ENCODE measurements at places on chromosomes 11 and 22.

GRCh38 chr22:46774253-46774979 is 12.0 kb downstream of the TBC1D22A start:
- no peak for DNase-seq

GRCh38 chr22:19851291-19852176 is 3.1 kb downstream of the GNB1L start:
- DNase-seq: peak; percentile 57

- peak; percentile 48 for DNase-seq
Observed at GRCh38 chr22:44396727-44397722, 84.3 kb upstream of the SHISAL1 start.

GRCh38 chr22:35966314-35967045 is 62.1 kb downstream of the RBFOX2 start:
- DNase-seq: no peak

DNA sequence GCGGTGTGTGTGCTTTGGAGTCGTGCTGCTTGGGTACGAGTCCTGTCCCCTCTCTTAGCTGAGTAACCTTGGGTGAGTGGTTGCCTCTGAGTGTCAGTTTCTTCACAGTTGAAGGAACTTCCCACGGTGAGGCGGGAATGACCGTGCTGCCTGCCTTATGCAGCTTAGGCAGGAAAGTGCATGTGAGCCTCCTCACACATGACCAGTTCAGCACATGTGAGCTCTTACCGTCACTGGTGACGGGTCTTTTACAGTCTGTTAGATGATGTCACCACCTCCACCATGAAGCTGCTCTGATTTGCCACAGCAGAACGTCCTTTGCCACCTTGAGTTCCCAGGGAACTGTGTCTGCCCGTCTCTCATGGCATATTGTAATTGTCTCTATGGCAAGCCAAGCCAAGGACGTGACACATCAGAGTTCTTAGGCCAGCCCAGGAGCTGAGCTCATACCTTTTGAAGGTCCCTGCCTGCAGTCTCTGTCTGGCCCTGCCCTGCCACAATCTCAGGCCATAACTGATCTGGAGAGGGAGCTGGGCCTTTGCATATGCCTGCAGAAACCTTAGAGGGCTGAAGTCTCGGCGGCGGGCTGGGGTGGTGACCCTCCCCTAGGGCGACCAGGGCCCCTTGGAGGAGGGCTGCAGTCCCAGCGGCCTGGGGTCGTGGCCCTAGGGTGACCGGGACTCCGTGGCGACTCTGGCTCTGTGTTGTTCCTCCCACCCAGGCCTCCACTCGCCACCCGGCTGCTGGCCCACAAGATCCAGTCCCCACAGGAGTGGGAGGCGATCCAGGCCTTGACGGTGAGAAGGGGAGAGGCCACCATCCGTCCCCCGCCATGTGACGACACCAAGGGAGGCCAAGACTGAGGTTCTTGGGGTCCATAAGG is 7.8 kb downstream of the GGA1 start:
- DNase-seq: no peak

GRCh38 chr22:23533771-23534191 is 46.3 kb downstream of the IGLL1 start:
- no peak for DNase-seq

GRCh38 chr11:99370549-99371216 is 349.9 kb downstream of the CNTN5 start:
- no peak for DNase-seq

DNA sequence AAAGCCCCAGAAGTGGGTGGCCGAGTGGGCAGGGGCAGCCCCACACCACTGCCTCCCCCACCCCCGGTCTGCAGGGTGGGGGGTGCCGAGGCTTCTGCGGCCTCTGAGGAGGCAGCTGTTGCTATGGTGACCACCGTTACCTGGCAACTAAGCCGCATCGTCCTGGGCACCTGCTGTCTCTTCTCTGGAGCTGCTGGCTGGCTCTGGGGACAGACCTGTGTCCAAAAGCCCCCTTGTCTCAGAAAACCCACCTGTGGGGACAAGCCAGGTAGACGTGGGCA is 79.9 kb upstream of the PRR5 start:
- no peak for DNase-seq

DNA sequence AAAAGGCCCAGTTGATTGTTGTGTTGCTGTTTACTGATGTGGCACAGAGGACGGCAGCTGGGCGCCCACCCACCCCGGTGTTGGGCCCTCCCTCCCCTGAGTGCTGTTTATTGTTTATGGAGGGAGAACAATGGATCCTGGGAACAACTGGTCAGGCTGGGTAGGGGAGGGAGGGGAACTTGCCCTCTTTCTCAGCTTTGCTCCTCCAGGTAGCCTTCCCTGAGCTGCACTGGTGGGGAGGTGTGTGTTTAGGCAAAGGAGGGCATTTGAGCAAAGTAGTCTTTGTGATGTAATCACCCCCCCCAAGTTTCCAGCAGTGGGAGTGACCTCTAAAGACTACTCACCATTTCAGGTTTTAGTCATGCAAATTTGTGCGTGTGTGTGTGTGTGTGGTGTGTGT is 1035.3 kb downstream of the NTM start:
- no peak for DNase-seq

- DNase-seq: no peak
Observed at GRCh38 chr11:45174168-45174835, 27.9 kb downstream of the PRDM11 start.

GRCh38 chr11:92596596-92597317 is 372.1 kb downstream of the FAT3 start:
- DNase-seq: no peak

- peak; percentile 52 for DNase-seq
Observed at GRCh38 chr22:35921777-35922176, 106.8 kb downstream of the RBFOX2 start.

GRCh38 chr11:120281143-120281795 is 41.3 kb downstream of the POU2F3 start:
- no peak for DNase-seq

- DNase-seq: no peak
Observed at GRCh38 chr11:83061883-83062282, 9.8 kb downstream of the RAB30 start.

DNA sequence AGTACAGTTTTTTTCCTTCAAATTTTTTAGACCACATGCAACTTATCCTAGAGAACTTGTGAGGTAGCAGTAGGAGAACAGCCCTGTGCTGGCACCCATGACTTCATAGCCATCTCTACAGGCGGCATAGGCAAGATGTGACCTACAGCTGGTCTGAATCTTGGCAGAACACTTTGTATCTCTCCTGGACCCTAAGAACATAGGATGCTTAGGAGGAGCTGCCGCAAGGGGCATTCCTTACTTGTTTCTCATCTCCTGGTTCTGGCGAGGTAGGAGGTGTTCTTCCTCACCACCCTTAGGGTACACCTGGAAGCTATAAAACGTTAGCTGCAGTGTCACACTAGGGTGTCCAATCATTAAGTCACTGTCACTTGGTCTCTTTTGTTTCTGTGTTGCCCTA is 16.4 kb downstream of the CWC15 start:
- no peak for DNase-seq

DNA sequence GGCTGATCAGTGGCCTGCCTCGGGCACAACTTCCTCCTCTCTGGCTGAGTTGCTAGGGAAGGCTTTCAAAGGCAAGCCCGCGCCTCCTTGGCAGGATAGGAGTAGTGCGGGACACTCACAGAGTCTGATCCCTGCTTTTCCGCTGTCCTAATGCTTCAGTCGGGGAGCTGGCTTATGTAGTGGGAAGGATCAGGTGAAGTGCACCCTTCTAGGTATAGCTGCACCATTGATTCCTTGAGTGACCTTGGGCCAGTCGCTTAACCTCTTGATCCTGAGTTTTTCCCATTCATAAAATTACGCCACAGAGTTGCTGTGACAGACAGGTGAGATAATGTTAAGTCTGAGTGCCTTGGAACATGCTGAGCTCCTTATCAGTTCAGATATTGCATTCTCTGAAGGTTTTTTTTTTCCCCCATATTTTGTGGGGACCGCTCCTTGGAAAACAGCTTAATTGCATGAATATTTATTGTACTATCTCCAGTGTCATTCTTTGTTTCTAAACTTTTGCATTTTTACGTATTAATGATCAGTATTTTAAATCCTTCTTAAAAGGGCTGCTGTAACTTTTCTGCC is 961 bp downstream of the IPO7 start:
- DNase-seq: no peak

GRCh38 chr11:14237444-14237961 is 121.5 kb downstream of the RRAS2 start:
- no peak for DNase-seq

- DNase-seq: peak; percentile 58
Observed at GRCh38 chr11:32052215-32052614, 38.7 kb upstream of the RCN1 start.

DNA sequence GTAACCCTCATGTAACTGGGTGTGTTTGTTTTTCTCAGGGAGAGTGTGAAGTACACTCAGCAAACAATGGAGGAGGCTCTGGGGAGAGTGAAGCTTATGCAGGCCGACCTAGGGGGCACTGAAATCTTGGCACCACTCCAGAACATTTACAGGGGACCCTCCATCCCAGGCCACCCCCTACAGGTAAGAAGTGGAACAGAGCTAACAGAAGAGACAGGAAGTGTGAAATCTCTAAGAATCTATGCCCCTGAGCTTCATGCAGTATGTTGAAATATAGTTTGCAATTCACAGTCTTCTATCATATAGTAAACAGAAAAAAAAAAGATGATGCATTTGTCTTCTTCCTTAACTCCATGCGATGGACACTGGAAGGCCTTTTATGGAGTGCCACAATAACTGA is 8.4 kb downstream of the VWA5A start:
- no peak for DNase-seq

- peak; percentile 64 for DNase-seq
Observed at GRCh38 chr11:130427581-130428315, 661 bp downstream of the ADAMTS8 start.

DNA sequence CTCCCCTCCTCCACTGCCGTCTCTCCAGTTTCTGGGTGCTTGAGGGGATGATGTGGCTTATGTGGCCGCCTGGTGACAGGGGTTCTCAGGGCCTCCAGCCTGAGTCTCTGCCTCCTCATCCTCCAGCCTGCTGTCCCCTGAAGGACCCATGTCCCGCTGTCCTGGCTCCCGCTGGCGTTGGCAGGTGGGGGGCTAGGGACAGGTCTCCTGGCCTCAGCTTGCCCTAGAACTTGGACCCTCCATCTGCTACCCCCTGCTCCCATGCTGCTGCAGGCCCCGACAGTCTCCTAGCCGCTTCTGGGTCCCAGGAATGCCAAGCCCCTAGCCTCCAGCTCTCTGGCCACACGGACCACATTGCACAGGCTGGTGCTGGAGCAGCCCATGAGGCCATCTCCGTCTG is 13.9 kb upstream of the CELSR1 start:
- DNase-seq: no peak

DNA sequence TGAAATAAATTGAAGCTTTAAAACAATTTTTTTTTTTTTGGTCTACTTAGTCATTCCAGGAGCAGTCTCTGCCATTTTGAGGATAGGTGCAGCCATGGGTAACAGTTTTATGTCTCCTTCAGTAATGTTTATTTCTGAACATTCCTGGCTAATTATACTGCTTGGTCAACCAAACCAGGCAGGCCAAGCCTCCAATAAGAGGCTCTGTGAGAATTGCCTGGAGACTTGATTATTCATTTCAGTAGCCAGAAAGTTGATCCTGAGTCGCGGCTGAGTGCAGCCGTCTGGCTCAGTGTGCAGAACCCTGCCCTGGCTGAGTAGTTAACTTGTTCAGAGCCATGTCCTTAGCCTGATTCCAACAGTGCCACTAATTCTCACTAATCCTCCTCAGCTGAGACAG is 364.0 kb upstream of the FAT3 start:
- DNase-seq: peak; percentile 80

DNA sequence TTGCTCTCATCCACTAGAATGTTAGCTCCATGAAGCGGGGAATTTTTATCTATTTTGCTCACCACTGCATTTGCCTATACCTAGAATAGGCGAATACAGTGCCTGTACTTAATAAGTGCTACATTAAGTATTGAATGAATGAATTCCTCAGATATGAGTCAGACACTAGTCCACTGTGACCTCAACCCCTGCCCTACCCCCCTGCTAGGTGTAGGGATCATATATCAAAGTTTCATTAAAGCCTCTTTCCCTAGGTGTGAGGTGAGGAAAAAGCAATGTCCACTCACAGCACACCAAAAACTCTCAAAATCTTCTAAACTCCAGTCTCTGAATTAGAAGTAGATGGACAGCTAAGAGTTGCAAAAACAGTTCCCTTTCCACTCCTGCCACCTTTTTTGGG is 9.8 kb upstream of the PSMA1 start:
- DNase-seq: no peak

DNA sequence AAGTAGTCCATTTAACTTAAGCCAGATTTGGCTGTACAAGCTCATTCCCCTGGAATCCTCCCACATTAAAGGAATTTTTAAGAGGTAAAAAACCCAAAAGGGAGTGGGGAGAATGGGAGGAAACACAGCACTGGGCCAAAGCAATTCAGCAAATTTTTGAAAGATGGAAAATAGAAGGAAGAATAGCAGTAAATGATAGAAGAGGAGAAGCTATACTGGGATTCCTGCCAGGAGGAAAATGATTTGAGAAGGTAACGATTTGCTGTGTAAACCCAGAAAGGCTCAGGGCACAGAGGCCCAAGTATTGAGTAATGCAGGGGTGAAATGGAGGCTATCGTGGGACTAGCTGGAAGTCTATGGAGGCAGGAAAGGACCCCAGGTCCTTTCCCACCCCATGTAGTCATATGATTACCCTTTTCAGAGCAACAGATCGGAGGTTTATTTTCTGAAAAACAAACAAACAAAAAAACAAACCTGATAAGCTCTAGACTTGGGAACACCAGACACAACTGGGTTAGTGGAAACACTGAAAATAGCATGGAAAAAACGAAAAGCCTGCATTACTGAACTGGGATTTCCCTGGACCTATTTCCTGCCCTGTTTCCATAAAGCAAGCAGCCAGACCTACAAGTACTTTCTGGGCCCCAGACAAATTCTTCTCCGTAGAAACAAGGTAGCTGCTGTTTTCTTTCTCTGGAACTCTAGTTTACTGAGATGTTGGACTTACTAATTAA is 140.0 kb downstream of the SWAP70 start:
- DNase-seq: no peak

DNA sequence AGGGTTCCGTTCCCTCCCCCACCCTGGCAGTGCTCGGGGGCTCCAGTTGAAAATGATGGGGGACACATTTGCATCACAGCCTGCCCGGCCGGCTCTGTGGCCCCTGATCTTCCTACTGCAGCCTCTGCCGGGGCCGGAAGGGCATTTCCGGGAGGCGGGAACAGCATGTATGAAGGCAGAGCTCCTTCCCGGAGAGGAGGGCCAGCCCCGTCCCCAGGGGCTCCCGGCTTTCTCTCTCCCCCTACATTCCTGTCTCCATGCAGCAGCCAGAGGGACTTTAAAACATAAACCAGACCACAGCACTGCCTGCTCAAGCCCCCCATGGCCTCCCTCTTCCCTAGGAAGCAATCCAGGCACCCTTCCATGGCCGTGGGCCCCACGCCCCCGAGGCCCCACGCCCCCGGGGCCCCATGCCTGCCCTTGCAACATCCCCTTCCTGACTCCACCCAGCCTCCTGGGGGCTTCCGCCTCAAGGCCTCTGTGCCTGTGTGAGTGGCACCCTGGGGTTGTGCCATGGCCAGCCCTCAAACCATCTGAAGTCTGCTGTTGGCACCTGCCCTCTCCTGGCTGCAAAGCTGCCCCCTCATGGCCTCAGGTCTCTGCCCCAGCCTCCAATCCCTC is 73.1 kb downstream of the CDKN1C start:
- DNase-seq: peak; percentile 75
